ENCODE measurements at places on chromosomes 5 and 9.

- DNase-seq, result no peak
These were observed 118.6 kb upstream of the HAPLN1 start for GRCh38 chr5:83839256-83839655.

GRCh38 chr5:78103232-78103918, 191.1 kb downstream of the AP3B1 start:
- no peak for DNase-seq

DNA sequence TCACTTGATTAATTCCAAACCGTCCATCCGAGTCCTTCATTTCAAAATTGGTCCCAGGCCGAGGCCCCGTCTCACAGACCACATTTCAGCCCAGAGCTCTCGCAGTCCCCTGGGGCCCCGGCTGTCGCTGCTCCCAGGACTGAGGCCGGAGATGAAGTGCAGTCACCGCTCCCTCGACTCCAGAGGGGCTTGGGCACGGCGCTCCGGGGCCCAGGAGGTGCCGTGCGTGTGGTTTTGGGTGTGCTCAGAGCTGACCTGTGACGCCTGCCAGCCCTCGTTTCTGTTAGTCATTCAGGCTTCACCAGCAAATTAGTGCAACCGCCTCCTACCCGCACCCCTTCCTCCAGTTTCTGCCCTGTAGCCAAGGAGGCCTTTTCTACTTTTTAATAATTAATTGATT, 48.7 kb upstream of the PHYKPL start:
- DNase-seq, result no peak

GRCh38 chr9:105842023-105842644, 147.8 kb downstream of the TMEM38B start:
- peak; percentile 34 for DNase-seq

DNA sequence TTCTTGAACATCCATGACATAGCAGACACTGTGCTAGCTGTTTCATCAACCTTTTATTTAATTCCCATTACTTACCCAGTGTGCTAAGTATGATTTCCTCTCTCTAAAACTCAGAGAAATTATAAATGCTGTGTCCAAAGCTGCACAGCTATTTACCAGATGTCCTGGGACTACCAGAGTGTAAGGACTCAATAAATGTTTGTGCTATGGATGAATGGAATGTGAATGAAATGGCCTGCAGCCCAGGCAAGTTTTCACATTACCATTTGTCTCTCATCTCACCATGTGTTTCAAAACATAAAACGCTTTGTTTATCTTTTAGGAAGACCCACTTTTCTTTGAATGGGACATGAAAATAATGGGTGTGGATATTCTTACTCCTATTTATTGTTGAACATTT, 96.2 kb downstream of the ARHGEF28 start:
- DNase-seq, result no peak

DNA sequence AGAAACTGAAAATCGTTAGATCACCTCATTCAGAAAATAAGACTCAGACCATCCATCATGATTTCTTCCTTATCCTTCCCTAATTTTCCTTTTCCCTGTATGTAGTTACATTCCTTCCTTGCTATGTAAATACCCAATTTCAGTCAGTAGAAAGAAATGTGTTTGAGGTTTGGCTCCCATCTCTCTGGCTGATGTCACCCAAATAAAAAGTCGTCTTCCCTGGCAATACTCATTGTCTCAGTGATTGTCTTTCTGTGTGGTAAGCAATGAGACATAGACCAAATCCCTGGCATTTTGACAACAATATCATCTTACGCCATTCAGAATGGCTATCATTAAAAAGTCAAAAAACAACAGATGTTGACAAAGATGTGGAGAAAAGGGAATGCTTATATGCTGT, 303.9 kb upstream of the EDIL3 start:
- no peak for DNase-seq

DNA sequence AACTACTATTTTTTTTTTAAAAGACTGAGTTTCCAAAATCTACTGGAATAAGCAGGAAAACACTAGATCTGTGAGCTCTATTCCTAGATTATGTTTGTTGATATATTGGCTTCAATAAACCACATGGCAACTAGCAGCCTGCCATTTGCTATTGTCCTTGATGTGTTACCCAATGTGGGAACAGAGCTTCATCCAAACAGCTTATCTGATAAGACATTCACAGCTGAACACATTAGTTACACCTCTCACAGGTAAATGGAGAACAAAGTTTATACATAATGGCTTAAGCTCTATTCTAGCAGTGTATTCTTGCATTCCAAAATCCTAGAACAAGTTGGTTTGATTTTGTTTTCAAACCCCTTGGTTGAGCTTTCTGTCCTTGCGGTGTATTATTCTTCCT, 642.1 kb downstream of the TLE1 start:
- DNase-seq, result no peak

DNA sequence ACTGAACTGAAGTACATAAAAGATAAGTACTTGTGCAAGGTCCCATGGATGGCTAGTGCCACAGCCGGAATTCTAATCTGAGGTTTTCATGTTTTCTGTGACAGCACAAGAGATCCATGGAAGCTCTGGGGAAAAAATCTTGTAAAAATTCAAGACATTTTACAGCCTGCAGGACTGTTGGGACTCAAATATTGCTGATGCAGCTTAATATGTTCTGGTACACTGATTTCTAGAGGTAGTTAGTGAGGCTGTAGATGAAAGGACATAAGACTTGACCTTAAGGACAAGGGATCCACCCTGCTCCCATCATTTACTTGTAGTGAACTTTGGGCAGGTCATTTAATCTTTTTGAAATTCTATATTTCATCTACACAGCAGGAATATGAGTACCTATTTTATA, 390.4 kb downstream of the TLE4 start:
- DNase-seq, result no peak

GRCh38 chr5:132371603-132371994, 2.1 kb downstream of the SLC22A5 start:
- no peak for DNase-seq

DNA sequence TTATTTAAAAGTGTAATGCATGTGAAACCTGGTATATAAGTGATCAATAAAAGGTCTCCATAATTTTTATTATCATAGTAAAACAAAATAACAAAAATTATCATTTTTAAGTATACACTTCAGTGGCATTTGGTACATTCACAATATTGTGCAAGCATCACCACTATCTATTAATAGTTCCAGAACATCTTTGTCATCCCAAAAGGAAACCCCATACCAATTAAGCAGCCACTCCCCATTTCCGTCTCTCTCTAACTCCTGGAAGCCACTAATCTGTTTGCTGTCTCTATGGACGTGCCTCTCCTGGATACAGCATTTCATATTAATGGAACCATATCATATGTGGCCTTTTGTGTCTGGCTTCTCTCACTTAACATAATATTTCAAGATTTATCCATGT, 7.6 kb downstream of the OLFML2A start:
- no peak for DNase-seq

DNA sequence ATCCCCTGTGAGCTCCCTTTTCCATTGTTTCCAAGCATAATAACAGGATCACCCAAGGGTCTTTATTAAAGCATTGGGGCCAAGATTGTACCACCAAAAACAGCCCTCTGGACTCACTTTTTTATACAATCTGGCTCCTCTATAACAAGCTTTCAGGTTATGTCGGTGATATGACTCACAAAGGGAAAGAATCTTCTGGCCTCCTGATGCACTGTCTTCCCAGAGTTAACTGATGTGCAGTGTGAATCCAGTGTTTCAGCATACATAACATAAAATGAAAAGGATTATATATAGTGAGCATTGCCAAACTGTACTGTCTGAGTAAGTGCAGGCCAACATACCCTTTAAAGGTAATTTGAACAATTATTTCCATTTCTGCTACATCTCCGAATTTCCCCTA, 33.9 kb upstream of the MAN2A1 start:
- no peak for DNase-seq

DNA sequence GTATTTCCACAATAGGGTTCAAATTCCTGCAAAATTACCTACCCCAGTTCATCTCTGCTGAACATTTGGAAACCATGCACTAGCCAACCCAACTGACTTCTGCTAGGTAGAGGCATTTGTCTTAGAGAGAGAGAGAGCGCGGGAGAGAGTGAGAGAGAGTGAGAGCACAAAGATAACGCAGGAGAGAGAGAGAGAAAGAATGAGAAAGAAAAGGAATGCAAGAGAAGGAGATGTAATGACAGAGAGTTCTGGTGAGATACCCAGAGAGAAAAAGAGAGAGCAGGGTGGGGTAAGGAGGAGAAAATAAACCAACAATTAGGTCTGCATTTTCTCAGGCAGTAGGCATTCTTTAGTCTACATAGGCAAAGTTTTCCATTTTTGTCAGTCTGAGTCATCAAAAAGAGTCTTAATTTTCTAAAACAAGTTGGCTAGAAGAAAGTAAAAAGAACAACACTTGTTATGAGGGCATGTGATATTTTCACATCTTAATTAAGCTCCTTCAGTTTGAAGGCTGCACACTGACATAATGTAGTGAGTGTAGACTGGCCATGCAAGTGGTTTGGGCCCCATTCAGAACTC, 98.2 kb downstream of the MAP1B start:
- DNase-seq, result no peak

DNA sequence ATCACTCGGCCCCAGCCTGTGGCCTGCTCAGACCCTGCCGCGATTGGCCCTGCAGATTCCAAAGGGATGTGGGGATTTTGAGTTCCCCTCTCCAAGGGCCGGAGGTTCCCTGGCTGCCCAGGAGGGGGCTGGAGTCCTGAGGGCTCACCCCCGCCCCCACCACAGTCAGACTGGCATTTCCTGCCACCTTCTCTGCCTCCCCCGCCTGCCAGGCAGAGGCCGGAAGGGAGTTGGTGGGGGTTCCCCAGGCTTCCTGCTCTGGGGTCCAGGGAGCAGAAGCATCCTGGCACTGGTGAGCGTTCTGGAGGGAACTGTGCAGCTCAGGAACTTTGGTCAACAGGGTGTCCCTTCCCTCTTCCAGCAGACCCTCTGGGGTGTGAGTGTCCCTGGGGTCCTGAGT, 70.6 kb downstream of the RXRA start:
- peak; percentile 61 for DNase-seq

GRCh38 chr9:131240047-131240921, 36.0 kb downstream of the FAM78A start:
- no peak for DNase-seq

DNA sequence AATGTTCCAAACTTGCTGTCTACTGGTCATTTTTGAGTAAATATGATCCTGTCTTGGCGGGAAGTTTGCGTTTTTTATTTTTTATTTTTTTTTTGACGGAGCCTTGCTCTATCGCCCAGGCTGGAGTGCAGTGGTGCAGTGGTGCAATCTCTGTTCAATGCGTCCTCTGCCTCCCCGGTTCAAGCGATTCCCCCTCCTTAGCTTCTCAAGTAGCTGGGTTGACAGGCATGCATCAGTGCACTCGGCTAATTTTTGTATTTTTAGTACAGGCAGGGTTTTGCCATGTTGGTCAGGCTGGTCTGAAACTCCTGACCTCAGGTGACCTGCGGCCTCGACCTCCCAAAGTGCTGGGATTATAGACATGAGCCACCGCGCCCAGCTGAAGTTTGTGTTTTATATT, 45.4 kb downstream of the FGF18 start:
- DNase-seq, result no peak

DNA sequence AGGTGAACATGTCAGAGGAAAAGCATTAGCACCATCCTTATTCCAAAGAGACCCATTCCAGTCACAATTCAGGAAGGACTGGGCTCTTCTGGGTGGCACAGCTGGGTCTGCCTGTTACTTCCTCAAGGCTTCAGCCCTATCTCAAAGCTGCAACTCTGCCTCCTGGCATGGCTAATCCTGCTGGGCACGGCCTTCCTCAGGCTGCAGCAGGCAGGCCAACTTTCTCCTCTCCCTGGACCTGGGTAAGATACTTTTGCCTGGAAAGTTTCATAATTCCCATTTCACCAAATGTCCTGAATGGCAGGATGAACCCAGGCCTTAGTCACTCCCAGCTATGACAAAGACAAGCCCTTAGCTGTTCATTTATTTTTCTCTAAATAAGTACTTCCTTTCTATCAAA, 50.1 kb downstream of the MACROH2A1 start:
- DNase-seq, result no peak

DNA sequence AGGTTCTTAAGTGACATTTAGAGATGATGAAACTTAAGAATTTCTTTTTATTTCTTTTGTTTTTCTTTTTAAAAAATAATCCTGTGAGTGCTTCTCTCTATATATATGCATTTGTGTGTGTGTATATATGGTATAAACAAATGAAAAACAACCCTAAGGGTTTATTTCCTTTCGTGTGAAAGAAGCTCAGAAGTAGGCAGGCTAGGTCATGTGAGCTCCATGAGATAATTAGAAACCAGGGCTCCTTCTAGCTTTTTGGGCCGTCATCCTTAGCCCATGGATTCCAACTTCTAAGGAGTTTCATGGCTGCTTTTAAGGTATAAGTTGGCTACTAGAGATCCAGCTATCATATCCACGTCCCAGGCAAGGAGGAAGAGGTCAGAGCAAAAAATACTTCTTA, 11.2 kb downstream of the C9orf43 start:
- DNase-seq, result no peak
